ENCODE measurements at places on chromosomes 16 and 17.

DNA sequence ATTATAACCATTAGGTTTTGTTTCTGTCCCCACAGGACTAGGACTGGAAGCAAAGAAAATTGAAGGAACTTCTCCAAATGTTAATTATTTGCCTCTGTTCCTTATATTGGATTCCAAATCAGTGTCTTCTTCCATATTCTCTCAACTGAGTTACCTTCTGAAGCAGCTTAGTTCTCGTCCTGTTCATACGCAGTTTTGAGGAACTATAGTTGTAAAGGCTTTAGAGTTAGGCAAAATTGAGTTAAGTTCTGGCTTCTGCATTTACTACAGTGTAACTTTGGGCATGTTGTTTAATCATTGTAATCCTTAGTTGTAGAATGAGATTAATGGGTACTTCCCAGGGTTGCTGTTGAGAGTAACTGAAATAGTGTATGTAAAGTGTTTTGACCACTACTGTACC lies 11.2 kb downstream of the CBFB start:
- no peak for DNase-seq

DNA sequence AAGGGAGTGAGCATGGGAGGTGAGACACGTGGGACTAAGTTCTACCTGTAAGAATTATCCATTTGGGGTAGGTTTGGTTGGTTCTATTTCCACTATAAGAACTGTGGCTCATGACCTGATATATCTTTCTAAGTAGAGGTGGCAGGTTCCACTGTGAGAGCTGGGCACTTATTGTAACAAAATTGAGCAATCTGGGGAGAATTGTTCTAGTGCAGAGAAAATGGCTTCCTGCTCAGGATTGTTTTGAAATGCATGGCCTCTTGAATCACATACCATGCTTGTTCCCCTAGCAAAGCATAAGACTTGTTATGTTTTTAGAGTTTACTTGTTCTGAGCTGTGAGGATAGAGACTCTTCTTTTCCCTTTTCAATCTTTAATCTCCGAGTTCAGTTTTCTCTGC lies 125.9 kb downstream of the MAP2K6 start:
- no peak for DNase-seq

DNA sequence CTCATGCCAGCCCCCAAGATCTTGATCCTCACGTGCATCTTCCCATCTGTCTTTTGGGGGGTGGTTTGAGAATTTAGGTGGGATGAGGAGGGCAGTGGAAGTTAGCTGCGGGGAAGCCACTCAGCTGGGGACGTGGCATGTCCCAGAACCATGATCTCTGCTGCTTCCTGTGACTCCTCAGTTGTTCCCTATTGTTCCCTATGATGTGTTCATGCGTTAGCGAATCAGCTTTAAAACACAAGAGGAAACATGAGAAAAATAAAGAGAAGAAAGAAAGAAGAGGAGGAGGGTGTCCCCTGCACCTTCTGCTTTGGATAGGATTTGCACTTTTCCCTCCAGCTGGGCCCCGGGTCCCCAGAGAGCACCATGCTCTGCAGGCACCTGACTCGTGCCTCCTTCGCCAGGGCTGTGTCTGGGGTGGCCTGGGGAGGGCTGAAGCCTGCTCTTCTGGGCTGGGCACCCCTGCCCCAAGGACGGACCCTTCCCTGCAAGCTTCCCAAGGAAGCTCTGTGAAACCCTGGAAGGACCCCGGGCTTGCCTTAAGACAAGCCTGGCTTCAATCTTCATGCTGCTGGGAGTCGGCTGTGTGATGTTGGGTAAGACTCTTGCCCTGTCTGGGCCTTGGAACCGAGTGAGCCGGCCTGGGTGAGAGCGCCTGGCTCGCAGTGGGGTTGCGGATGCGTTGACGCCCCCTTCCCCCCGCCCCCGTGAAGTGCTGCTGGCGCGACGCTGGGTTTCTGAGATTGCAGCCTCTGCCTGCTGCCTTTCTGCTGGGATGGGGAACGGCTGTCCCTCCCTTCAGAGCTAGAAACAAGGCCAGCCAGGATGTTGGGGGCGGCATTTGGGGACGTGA lies 62.8 kb upstream of the CIBAR2 start:
- DNase-seq, result no peak

- no peak for DNase-seq
Measured at GRCh38 chr17:49447628-49448302, 33.1 kb upstream of the PHB1 start.

DNA sequence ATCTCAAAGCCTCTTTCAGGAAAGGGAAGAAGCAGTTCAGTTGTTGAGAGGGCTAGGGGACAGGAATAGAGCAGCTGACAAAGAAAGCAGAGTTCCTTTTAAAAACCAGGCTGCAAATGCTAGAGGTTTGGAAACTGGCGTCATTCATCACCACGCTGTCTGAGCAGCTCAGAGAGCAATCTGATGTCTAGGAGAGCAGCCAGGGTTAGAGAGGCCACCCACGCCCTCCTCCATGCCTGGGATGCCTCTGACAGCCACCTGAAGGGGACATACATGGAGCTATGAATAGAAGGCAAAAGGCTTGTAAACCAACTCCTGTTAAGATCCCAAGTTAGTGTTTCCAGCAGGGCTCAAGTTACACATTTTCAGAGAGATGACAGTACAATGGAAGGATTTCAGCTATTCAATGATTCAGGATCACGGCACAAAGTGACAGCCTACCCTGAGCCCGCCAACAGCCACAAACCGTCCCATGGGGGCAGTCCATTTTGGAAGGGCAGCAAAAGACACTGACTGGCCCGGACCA lies 12.4 kb downstream of the RAB5C start:
- DNase-seq, result no peak

GRCh38 chr17:42068979-42069378 lies 18.6 kb upstream of the C17orf113 start:
- DNase-seq, result no peak

- no peak for DNase-seq
Measured at GRCh38 chr17:66542129-66542966, 239.9 kb downstream of the PRKCA start.

GRCh38 chr16:29736764-29737163 lies 9.0 kb downstream of the C16orf54 start:
- DNase-seq, result no peak

DNA sequence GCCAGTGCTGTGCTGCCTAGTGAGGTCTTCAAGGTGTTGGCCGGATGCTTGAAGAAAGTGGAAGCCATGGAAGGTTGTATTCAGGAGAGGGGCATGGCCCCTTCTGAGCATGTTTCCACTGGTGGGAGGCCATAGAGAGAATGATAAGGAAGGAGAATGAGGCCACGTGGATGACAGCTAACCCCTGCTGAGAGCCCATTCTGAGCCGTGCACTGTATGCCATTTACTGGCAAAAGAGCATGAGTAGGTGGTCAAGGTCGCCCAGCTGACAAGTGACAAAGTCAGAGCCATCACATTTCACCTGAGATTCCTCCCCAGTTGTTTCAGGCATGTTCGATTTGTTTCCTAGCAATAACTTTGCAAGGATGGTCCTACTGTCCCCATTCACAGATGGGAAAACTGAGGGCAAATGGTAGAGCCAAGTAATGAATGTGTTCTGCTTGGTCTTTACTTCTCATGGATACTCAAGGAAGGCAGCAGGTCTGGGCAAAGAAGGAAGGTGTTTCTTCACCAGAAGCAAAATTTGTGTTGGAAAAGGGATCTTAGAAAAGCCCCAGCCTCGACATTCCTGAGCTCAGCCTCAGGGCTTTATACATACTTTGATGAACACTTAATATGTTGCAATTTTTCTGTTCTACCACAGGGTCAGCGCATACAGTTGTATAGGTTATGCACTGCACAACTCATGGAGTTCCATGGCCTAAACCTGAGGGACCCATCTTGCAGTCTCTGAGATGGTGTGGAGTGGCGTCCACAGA lies 10.5 kb upstream of the NKD1 start:
- no peak for DNase-seq

- no peak for DNase-seq
Measured at GRCh38 chr17:4304417-4305027, 40.7 kb upstream of the ANKFY1 start.

DNA sequence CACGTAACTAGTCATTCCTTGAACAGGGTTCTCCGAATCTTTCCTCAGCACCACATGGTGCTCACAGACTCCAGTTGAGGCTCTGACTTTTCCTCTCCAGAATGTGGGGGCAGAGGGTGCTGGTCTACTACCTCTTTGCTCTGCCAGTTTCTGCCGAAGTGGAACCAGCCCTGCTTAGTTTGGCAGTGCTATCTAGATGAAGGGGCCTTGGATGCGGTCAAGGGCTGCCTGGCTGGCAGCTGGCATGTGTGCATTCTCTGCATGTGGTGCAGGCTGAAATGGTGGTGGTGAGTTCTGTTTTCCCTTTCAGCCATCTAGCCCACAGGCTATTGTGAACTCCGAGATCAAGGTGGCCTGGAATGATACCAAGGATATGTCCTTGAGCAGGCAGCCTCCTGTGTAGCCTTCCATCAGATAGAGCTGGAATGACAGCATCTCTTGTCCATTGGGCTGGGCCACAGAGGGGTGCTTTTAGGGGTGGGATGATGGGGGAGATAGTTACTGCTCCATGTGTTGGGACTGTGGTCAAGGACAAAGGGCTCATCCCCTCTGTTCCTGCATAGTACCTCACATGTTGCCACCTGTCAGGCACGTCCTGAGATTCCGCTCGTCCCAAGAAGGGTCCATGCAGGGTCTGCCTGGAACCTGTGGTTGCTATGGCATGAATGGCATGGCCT lies 2.0 kb downstream of the DYNLL2 start:
- no peak for DNase-seq

GRCh38 chr17:10737736-10738135 lies 7.9 kb upstream of the TMEM220 start:
- no peak for DNase-seq

GRCh38 chr16:31711344-31711845 lies 162.2 kb upstream of the ZNF267 start:
- no peak for DNase-seq

- no peak for DNase-seq
Measured at GRCh38 chr16:3158026-3158509, 23.2 kb downstream of the ZNF213 start.

- no peak for DNase-seq
Measured at GRCh38 chr17:2466931-2467330, 44.8 kb downstream of the METTL16 start.

DNA sequence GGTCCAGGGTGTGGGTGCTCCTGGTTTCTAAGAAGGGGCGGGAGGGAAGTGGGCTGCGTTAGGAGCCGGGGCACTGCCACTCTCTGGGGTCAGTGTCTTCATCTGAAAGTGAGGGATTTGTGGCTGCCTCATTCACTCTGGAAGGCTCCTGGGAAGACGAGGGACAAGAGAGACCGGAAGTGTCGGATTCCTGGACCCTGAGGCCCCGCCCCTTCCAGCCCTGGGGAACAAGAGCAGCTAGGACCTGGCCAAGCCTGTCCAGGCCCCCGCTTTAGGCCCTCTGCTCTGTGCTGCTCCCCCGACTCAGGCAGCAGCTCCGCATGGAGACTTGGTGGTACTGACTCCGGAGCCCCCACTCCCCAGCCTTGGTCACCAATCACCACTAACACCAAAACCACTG lies 6.5 kb downstream of the LGALS3BP start:
- DNase-seq, result no peak

DNA sequence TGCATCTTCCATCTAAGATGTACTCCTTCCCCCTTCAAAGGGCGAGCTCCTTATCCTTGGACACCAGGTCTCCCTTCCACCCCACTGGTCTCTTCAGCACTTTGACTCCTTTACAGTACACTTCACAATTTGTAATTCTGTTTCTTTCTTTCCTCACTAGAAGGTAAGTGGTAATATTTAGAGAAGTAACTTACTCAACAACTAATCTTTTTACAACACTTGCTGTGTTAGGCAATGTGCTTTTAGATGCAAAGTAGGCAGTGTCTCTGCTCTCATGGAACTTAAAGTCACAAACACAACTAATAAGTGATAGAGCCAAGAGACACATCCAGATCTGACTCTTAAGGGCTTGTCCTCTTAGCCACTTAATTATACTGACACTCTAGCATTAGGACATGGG lies 6.4 kb downstream of the SIAH1 start:
- DNase-seq, result no peak

GRCh38 chr16:3212567-3212966 lies 22.4 kb downstream of the ZNF200 start:
- DNase-seq, result no peak

GRCh38 chr16:81551821-81552304 lies 107.3 kb downstream of the CMIP start:
- DNase-seq, result no peak

DNA sequence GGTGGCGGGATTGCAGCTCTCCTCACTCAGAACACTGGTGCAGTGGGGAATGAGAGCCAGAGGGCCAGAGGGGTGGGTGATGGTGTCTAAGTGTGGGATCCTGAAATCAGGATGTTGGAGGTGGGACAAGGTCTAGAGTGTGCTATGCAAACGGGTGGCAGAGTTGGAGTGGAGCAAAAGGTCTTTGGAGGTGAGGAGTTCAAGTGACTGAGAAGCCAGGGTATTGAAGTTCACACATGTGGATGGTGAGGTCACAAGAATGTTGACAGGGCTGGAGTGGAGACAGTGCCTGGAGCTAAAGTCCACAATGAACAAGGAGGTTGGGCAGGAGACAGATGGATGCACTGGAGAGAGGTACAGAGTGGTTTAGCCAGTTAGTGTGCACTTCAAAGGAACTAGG lies 38.3 kb upstream of the MAP3K14 start:
- no peak for DNase-seq

DNA sequence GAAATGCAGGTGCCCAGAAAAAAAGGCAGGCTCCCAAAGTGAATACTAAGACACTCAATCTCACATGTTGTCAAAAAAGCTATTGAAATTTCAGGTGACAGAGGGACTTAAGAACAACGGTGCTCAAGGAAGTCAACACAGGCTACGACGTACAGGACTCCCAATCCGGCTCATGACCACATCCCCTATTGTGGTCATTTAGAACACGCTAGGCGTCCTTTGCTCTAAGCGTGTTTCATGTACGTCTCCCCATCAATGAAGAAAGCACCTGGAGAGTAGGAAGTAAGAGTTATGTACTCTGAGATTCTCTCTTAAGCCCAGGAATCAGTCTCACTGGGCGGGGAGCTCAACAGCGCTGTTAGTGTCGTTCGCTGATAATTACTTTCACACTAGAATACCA lies 94.1 kb downstream of the MRM3 start:
- no peak for DNase-seq

- DNase-seq, result no peak
Measured at GRCh38 chr17:56679777-56680422, 86.4 kb downstream of the NOG start.

Data from tibial nerve (tissue), 4 donors.